NCI-H460 (cell line): ENCODE measurements at places on chromosomes 4 and X.

DNA sequence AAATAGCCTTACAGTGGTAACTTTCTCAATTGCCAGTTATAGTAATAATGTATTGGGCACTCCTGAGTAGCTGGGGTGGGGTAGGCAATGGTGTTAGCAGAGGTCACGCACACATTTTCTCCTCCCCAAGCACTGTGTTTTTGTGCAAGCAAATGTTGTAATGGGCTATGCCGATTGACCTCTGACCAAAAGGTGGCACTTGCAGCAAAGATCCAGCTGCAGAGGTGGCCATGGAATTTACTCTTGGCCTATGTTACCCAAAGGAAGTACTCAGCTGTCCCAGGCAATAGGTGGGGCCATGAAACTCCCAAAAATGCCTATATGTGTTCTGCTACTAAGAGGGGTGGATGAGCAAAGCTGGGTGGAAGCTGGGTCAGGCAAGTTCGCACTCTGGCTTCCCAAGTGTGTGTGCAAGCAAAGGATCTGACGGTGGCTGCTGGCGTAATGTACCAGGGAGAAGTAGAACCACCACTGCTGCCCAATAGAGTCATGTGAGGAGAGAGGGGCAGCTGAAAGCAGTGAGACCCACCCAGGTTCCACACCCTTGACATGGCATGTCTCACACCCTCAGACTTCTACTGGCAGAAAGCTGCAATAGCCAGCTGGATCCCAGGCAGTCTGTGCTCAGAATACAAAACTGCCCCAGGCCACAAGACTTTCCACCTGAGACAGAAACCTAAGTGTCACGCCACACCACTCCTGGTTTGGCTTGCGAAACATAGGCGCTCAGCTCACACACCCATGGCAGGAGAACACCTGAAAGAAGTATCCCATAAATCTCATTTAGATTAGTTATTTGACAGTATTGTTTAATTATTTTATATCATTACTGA lies 353.3 kb upstream of the EMCN start:
- DNase-seq: no peak

DNA sequence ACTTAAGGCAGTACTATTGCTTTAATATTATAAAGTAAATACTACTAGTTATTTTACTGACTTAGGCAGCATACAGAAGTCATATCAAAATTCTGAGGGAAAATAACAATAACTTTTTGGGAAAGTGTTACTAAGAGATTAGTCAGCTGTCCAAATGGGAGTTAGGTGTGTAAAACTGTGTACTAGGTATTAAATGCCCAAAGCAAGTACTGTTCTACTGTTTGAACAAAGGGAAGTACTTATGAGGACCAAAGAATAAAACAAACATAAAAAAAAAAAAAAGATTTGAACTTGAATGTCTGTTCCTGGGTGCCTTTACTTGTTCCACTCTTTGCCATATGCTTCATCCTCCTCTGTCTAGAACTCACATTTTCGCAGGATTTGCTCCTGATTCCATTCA lies 174.4 kb downstream of the MSL3 start:
- DNase-seq: no peak

GRCh38 chr4:109294468-109295020 lies 7.9 kb downstream of the COL25A1 start:
- DNase-seq: no peak

GRCh38 chr4:181536811-181537434 lies 706.3 kb upstream of the TENM3 start:
- no peak for DNase-seq

DNA sequence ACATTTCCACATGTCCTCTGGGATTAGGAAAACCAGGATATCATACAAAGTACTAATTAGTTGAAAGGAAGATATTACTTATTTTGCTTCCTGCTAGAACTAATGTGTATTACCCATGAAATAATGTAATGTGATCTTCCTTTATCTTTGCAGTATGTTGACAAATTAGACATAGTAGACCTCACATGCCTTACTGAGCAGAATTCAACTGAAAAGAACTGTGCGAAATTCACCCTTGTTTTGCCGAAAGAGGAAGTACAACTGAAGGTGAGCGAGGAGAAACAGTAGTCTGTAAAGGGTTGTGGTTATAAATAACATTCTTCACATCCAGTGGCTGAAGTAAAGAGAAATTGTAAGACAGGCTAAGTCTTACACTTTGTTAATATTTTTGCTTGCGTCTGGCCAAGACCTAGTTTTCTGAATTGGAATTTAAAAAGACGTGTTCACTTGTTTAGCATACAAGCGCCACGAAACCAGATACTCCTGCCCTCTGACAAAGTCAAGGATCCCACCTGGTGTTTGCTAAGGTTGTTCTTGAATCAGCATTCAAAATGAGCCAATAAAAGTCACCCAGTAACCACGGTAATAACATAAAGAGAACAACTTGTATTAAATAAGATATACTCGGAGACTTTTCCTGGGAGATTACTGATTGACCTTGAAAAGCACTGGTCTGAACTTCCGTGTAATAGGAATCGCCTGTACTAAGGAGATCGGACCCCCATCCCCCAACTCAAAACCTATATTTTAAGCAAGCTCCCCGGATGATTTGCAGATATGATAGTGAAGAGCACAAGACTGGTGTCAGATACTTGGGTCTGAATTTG lies 16.9 kb downstream of the STAP1 start:
- DNase-seq: no peak

DNA sequence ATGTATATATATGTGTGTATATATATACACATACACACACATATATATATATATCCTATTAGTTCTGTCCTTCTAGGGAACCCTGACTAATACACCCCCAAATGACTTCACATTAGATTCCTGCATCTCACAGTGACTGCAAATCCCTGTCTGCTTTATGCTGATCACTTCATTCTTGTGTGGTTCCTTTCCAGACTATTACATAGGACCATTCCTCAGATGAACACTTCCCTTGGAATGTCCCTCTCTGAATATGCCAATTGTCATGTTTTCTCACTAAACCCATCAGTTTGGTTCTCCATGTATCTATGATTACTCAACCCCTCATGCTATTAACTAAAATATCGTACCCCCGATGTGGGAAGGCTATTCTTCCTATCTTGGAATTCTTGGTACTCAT lies 605.2 kb upstream of the NR3C2 start:
- no peak for DNase-seq

- no peak for DNase-seq
Observed at GRCh38 chr4:53043055-53043454, 180.9 kb downstream of the RASL11B start.

DNA sequence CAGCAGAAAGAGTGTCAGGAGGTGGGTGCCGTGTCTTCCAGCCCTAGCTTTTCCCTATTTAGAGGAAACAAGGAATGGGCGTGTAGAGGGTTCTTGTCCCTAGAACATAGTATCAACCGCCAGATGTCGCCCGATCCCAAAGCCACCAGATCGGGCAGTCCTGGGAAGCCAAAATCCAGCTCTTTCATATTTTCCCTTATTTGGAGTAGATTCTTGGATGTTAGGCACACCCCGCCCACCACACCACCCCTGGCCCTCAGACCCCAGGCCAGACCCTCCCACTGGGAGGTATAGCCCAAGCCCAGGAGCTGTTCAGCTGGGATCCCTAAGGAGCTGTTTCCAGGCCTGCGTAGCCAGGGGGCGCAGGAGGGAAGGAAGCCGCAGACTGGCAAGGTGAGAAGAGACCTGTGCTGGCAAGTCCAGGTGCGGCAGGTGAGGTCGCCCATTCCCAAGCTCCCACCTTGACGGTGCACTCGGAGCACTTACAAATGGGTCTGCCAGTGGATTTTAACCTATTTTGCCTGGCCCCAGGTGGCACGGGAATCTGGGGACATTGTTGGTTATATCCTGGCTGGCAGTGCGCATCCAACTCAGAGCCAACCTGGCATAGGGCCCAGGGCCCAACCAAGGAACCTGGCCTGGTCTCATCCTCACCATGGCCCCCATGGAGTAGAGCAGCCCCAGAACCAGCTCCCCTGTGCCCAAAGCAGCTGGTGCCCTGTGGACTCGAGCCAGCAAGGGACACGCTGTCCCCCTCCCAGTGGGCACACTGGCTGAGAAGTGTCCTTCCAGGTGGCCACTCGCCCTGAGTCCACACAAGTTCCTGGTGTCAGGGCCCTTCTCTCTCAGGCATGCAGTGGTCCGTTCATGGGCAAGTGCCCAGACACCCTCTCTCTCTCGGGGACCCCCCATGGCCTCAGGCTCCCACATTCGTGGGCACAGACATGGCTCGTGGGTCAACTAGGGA lies 811 bp downstream of the FLNA start:
- DNase-seq: peak; percentile 58

DNA sequence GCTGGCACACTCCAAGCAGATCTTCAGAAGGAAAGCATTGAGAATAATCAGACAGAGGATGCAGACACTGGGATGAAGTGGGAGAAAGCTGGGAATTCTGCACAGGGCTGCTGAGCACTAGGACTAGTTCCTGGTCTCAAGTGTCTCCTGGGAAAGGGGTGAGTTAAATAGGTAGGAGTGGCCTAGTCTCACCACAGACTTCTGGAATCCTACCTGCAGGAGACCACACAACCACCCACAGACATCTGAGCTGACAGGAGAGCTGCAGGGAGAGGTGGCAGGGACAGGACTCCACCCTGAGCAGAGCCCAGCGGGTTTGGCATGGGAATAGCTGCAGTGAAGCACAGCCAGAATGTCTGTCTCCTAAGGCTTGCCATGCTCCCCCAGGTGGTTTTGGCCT lies 95.1 kb upstream of the GALNTL6 start:
- DNase-seq: no peak

DNA sequence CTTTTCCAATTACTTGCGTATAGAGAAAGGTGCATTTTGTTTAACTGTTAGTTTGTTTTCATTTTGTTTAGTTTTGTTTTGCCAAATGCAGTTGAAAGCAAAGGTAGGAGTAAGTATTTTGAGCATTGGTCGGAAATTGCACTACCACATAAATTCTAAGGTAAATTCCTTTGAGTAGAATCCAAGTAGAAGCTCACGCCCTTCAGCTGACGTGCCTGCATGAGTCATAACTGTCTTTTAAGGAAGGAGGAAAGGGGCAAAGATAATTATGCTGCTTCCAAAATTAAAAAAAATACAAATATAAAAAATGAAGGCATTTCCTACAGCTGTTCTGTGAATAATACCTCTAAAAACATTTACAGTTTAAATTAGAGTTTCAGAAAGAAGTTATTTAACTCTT lies 110.2 kb upstream of the MYOZ2 start:
- peak; percentile 46 for DNase-seq

DNA sequence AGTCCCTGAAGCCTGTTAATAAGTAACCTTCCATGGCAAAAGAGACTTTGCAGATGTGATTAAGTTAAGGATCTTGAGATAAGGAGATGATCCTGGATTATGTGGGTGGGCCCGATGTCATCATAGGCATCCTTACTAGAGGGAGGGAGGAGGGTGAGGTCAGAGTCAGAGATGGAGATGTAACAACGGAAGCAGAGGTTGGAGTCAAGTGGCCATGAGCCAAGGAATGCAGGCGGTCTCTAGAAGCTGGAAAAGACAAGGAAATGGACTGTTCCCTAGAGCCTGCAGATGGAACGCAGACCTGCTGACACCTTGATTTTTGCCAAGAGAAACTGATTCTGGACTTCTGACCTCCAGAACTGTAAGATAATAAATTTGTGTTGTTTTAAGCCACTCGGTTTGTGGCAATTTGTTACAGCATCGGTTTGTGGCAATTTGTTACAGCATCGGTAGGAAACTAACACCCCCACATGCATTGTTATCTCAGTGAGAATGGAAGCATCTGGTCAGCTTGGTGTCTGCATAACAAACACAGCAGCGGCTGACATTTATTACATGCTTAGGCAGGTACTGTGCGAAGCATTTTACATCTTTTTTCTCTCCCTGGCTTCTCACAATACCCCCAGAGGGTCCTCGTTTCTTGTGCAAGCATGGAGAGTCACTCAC lies 55.6 kb downstream of the CLDN34 start:
- no peak for DNase-seq

GRCh38 chr4:100936661-100937375 lies 410.5 kb downstream of the PPP3CA start:
- DNase-seq: no peak

GRCh38 chr4:53764761-53765490 lies 173.6 kb upstream of the LNX1 start:
- DNase-seq: no peak

GRCh38 chrX:38732866-38733265 lies 68.4 kb upstream of the MID1IP1 start:
- DNase-seq: no peak

DNA sequence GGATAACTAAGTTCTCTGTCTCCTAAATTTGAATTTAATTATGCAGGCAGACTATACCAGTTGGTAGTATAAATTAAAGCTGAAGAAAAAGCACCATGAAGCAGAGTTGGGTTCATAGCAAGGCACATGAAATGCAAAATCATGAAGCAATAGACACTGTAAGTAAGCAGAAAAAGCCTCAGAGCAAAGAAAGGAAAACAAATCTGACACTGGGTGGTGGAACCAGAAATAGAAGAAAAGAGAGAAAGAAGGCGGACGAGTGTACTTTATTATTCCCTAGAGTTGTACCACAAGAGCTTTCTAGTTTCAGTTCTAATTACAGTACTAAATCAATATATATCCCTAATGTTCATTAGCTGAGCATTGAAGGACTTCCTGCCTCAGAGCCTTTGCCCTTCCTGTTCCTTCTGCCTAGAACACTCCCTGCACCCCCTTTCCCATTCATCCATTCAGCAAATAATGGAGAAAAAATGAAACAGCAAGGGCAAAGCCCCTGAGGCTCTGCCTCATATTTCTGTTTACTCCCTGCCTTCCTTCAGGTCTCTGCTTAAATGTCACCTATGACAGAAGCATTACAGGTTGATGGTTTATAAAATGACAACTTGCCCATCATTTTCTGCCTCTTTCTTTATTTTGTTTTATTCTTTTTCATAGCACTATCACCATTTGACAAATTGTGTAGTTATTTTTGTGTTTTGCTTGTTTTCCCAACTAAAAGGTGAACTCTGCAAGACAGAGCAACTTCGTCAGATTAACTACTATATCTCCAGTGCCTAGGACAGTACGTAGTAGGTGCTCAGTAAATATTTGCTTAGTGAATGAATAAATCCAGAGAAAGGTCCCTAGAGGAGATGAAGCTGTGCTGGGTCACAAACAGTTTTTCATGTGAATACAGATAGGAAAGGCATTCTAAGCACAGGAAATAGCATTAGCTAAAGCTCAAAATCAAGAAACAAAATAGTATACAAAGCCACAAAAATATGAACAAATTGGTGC lies 154.0 kb upstream of the RASGEF1B start:
- no peak for DNase-seq

DNA sequence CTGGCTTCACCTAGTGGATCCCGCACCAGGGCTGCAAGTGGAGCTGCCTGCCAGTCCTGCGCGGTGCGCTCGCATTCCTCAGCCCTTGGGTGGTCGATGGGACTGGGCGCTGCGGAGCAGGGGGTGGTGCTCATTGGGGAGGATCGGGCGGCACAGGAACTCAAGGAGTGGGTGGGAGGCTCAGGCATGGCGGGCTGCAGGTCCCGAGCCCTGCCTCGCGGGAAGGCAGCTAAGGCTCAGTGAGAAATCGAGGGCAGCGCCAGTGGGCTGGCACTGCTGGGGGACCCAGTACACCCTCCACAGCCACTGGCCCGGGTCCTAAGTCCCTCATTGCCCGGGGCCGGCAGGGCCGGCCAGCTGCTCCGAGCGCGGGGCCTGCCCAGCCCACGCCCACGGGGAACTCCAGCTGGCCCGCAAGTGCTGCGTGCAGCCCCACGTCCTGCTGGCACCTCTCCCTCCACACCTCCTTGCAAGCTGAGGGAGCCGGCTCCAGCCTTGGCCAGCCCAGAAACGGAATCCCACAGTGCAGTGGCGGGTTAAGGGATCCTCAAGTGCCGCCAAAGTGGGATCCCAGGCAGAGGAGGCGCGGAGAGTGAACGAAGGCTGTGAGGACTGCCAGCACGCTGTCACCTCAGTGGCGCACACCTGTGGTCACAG lies 27.6 kb upstream of the PGRMC1 start:
- DNase-seq: no peak

- no peak for DNase-seq
Observed at GRCh38 chrX:40327085-40327484, 229.3 kb upstream of the BCOR start.
